A673 (cell line): ENCODE measurements at places on chromosomes 12 and 14. TPM values are rescaled to one million over a fixed set of nuclear protein-coding genes. Genes with fewer than 3 reads are reported as not detected.

The ANKRD33 gene
- not detected in 2 replicates for total RNA-seq

The CCDC88C gene
- 36.8 and 49.1 TPM in 2 replicates for total RNA-seq

The TROAP gene
- total RNA-seq, result 121 and 124 TPM in 2 replicates

The KLHDC1 gene
- 1.3 TPM in 2 replicates for total RNA-seq

The ACVRL1 gene
- total RNA-seq, result 0.17 and 0.28 TPM in 2 replicates

The PLBD1 gene
- total RNA-seq, result not detected in 2 replicates

The CCDC196 gene
- total RNA-seq, result not detected in 2 replicates

The SLC6A12 gene
- total RNA-seq, result not detected in 2 replicates

The SYT1 gene
- total RNA-seq, result 79.4 and 80.9 TPM in 2 replicates

The SIVA1 gene
- 79.6 and 83.0 TPM in 2 replicates for total RNA-seq
